ENCODE measurements at places on chromosomes 11 and 22.
A peak's percentile ranks its signal among the peaks of the same experiment; 100 is the strongest.

DNA sequence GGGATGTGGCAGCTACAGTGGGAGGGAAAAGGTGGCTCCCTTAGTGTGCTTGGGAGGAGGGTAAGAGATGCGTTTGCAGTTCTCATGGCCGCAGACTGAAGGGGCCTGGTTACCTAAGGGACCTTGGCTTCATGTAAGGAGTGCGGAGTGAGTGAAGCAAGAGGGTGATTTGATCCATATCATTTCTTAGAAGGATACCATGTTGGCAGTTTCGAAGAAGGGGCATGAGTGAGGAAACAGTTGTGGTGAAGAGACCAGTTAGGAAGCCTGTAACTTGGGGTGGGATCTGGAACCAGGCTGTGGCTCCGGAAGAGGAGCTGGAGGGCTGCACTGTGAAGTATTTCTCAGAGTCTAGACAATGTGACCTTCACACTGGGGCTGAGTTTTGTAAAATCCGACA lies 45.0 kb downstream of the ST3GAL4 start:
- DNase-seq, result no peak

GRCh38 chr11:40030867-40031266 lies 1428.6 kb downstream of the LRRC4C start:
- DNase-seq, result no peak

- no peak for DNase-seq
Observed at GRCh38 chr11:72773291-72773690, 20.6 kb downstream of the STARD10 start.

GRCh38 chr11:66002648-66003225 lies 434 bp downstream of the BANF1 start:
- DNase-seq, result peak; percentile 59

- no peak for DNase-seq
Observed at GRCh38 chr11:117759305-117759704, 37.7 kb downstream of the DSCAML1 start.

DNA sequence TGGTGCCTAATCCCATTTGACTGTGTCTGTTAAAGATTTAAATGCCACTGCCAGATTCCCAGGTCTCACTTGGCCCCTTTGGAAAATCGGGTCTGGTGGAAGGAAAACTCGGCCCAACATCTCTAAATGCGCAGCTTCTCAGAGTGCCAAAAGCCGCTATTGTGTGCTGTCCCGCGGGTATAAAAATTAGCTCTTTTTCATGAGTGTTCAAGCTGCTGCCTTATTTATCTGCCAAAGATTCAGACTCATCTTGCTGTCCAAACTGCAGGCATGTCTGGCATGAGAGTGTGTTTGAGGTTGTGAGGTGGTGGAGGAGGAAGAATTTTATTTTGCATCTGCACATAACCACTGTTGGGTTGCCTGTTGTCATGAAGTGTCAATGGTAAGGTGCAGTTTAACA lies 91.4 kb downstream of the NELL1 start:
- DNase-seq, result no peak

DNA sequence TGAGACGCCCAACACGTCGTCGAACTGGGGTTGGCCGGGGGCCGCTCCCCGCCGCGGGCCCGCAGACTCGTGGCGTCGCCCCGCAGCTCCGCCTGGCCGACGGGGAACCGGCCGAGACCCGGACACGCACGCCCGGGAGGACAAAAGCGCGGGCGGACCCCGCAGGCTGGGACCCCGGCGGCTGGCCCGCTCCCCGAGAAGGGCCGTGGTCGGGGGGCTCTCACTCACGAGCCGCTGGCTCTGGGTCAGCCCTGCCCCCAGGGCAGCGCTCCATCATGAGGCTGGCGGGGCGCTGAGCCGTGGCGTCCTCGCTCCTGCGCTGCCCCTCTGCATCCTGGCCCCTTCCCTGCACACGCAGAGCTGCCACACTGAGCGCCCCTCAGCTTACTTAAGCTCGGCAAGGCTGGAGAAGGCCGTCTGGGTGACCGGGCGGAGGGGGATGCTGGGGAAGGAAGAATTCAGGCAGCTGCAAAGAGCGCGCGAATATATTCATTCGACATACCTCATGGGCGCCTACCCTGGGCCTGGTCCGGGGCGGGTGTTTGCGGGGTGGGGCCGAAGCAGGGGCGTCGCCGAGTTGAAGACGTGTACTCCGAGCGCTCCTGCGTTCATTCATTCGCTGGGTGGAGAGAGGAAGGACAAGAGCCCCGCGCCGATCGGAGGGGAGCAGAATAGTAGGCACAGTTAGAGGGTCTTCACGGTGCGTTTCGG lies 579 bp upstream of the CYB5R2 start:
- DNase-seq, result no peak

DNA sequence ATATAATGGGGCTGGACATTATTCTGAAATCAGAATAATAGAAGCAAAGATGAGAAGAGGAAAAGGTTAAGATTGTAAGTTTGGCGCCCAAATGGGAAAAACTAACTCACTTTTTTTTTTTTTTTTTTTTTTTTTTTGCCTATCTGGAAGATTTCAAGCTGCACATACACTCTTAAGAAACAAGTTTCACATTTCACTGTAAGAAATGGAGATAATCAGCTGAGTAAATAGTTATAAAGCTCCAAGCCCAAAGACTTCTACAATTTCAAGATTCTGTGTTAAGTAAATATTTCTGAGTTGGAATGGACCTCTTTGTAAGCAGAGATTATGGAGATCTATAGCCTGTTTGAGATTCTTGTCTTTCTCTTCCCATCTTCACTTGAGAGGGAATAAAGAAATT lies 140.0 kb downstream of the SLC17A6 start:
- DNase-seq, result no peak

DNA sequence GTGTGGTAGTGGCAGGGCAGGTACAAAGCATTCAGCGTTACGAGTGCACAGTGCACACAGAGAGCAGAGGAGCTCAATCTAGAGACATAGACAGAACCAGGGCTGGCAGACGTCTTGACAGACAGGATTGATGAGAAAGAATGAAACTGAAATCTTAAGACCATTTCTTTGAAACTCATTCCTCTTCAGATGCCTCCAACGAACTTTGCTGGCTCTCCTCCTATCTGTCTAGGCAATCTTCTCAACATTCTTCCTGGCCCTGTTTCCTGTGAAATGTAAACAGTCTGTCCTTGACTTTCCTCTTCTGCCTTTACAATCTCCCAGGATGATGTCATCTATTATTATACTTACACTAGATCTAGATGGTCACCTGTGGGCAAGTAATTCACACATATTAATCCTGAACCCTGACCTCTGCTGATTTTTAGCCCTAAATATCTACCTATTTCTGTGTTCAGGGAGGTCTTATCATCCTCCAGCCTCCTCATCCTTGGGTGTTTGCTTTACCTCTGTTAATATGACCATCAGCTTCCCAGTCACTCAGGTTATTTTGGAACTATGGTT lies 119.5 kb downstream of the ENTHD1 start:
- DNase-seq, result no peak

DNA sequence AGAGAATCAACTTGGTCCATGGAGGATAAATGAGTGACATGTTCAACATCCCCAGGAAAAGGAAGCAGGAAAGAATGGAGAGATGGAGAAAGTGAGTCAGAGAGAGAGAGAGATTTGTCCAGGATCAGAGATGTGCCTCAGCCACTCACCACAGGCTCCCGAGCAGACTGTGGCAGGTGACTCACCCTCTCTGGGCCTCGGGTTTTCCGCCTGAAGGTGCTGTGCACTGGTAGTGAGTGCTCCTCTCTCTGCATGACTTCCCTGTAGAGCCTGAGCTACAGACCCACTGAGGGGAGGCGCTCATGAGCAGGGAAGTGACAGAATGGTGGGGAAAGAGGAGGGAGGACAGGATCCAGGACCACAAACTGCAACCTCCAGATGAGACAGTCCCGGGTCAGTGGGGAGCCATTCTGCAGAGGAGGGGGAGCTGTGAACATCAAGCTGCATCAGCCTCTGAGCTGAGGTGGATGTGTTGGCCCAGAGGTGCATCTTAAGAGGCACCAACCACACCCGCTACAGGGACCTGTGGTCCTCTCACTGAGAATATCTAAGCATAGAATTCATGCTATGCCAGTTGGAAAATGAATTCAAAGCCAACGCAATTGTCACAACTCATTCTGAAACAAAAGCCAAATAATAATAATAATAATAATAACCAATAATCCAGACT lies 433.4 kb downstream of the BRD1 start:
- no peak for DNase-seq

Measured in T-helper 17 cell (primary cell).